ENCODE measurements at places on chromosomes 7 and 10.

DNA sequence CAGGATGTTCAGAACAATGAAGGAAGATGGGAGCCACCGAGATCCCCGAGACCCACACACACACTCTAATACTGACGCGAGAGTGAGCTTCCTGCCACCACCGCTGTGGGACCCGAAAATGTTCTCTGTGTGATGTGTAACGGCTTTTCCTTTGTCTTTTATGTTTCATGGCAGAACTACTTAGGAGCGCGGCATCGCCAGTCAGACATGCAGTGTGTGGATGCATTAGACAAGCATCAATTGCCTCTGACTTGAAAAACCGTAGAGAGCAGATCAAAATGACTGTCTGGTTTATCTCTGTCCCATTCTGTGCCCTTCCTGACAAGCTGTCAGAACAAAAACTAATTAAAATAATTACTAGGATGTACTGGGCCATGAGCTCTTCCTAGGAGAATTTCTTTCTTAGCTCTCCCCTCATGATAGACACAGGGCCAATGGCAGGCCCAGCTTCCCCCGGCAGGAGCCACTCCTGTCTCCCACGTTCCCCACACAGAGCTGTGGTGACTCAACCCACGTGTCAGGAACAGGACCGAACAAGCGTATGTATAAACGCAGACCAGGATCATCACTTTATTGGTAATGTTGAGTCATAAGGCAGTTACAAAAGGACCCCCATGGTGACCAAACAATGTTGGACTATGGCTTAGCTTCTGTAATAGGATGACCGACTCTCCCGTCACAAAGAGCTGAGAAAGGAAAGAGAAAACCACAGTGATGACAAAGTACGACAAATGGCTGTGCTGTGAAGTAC is 705.0 kb downstream of the PARD3 start:
- DNase-seq = no peak

DNA sequence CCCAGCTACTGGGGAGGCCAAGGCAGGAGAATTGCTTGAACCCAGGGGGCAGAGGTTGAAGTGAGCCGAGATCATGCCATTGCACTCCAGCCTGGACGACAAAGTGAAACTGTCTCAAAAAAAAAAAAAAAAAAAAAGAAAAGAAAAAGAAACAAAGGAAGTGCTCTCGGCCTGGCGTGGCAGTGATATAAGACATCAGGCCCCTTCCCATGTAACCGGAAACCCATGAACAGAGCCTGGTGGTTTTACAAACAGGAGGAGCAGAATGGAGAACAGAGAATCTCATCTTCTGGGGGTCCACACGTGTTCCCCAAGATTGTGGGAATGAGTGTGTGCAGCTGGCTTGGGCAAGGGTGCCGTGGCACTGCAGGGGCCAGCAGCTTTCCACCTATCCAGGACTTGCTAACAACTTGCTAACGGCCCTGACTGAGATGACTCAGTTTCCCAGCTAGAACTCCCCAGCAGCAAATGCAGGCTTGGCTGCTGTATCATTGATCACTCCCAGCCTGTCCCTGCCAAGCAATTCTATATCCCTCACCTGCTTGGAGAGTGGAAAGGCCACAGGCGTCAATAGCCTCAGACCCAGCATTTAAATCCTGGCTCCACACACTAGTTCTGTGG is 103.0 kb downstream of the COL26A1 start:
- no peak for DNase-seq

DNA sequence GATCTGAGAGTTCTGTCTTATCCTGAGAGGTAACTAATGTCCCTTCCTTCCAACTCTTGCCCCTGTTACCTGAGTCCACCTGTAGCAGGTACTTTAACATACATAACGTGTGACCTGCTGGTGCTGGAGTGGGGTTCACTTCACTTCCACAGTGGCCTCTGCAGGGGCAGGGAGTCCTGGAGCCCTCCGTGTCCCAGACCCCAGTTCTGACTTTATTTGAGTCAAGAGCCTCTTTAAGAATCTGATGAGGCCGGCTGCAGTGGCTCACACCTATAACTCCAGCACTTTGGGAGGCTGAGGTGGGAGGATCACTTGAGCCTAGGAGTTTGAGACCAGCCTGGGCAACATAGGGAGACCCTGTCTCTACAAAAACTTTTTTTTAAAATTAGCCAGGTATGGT is 117.0 kb upstream of the RET start:
- DNase-seq = no peak

DNA sequence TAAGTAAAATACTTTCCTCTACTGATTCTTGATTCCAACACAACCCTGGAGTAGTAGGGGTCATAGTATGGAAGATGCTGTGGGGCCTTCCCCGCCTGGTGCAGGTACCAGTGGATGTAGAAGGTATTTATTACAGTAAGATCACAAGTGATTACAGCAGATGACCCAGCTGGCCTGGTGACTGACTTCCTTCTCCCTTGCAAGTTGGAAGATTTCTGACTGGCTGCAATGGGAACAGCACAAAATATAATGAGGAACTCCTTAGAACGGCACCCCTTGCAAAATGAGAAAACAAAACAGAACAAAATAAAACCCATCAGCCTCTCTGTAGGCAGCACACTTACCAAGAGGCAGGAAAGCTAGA is 61.7 kb upstream of the TARP start:
- no peak for DNase-seq

DNA sequence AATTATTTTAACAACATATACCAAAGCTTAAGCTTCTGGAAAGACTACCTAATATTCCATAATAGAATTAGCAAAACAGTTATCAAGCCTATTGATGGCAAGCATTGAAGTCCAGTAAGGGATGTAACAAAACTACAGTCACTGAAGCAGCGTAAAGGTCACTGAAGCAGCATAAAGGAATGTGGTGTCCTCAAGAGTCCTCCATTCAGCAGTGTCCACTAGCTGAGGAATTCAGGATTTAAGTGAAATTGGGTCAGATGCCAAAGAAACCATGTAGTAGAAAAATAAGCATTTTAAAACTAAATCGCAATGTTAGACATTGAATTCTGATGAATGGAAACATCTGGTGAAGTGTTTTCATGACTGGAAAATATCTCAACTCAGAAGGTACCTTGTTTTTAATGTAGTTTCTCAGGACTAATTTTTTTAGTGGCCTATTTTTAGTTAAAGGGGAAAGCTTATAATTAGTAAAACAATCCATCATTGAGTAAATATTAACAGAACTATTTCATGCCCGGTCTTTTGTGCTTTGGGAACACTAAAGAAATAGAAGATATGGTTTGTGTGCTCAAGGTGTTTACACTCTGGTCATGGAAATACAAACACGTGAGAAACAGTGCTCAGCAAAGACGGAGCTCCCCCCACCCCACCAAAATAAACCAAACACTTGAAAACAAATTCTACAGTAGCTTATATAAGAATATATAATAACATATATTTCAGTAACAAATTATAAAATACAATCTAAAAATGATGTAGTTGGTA is 121.4 kb downstream of the CDK14 start:
- DNase-seq = no peak

GRCh38 chr10:3065622-3066021 is 1.7 kb upstream of the PFKP start:
- no peak for DNase-seq

GRCh38 chr7:71325151-71325550 is 193.2 kb downstream of the GALNT17 start:
- DNase-seq = no peak
